ENCODE measurements at places on chromosomes 5 and 9. TPM values are rescaled to one million over a fixed set of nuclear protein-coding genes. Genes with fewer than 3 reads are reported as not detected.

GRCh38 chr5:43753069-43753468 is 150.1 kb downstream of the NNT start:
- H3K36me3 ChIP-seq, result no peaks in the 10 kb centered on the region
- H3K27me3 ChIP-seq, result no peaks in the 10 kb centered on the region
- no peak overlapping the region for H3K4me3 ChIP-seq

The DDX46 gene
- 53.0 TPM for total RNA-seq

The LHX3 gene
- 0.62 TPM for total RNA-seq

- H3K27ac ChIP-seq, result no peak overlapping the region
- no peak overlapping the region for H3K4me3 ChIP-seq
- H3K4me1 ChIP-seq, result no peaks in the 10 kb centered on the region
- no peaks in the 10 kb centered on the region for H3K36me3 ChIP-seq
Measured at GRCh38 chr9:100204796-100205195, 105.8 kb downstream of the INVS start.
